BE2C (cell line): ENCODE measurements at places on chromosomes 13 and 19.

DNA sequence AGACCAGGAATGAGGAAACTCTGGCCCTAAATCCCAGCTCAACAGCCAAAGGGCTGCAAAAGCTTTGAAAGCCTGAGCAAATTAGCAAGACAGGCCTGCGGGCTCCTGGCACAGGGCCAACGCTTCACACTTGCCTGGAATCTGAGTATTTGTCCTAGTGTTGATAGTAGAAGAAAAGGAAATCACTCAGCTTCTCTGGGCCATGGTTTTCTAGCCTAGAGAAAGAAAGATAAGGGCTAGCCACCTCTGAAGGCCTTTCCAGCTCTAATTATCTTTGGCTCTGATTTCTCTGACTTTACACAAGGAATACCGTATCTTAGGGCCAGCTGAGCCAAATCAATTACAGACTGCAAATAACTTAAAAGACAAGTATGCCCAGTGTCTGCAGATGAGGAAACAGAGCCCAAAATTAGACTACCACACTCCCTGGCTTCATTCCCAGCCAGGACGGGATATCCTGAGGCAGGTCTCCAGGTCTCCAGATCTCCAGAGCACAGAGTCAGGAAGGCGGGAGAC is 69.6 kb downstream of the STK24 start:
- peak; percentile 75 for DNase-seq

DNA sequence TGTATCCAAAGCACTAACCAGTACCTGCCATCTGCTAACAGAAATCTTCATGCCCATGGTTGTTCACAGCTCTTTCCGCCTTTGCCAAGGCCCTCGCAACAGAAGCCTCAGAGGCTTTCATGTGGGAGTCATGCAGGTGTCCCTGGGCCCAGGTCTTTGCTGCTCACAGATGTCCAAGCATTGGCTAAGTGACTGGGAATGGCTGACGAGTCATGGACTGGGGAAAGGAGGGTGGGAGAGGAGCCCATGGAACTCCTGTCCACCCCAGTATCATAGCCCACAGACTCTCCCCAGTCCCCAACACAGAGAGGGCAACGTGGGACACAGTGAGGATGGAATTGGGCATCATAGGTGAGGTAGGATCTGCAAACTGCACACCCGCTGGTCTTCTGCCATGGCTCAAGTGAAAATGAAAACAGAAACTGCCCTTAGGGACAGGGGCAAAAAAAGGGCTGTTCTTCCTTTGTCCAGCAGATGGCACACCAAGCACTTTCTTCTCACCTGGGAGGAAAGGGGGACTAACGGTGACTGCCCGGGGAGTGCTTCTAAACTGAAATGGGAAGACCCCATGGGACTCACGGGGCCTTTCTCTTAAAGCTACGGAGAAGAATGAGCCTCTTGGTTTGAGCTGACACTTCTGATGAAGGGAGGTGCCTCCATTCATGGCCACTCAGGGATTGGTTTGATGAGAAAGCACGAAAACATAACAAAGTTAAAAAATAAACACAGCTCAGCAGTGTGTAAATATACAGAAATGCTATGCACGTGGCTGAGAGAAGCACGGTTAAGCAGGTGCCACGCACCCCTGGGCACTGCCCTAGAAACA is 11.1 kb upstream of the DHRS12 start:
- peak; percentile 69 for DNase-seq

DNA sequence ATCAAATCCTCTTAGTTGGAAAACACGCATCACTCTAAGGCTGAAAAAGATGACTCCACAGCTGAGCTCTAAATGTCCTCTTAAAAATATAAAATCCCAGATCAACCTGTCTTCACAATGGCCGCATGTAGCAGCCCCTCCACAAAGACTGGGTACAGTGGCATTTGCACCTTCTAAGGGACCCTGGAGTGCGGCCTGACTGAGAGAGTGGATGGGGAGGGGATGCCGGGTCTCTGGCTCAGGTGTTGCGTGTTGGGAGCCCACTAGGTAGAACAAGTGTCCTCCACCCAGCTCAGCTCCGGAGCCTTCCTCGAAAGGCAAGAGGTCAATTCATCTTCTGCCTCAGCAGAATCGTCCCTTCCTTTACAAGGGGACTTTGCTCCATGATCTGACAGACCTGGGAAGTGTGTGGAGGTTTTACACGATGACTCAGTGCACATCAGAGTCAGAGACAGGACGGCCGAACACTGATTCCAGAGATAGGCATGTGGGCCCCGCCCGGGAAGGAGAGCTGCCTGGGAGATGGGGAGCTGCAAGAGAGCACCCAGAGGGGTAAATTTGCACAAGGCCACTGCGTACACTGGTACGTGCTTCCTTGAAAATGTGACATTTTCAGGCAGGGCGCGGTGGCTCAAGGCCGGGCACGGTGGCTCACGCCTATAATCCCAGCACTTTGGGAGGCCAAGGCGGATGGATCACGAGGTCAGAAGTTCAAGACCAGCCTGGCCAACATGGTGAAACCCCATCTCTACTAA is 23.5 kb upstream of the SLC15A1 start:
- DNase-seq = no peak

DNA sequence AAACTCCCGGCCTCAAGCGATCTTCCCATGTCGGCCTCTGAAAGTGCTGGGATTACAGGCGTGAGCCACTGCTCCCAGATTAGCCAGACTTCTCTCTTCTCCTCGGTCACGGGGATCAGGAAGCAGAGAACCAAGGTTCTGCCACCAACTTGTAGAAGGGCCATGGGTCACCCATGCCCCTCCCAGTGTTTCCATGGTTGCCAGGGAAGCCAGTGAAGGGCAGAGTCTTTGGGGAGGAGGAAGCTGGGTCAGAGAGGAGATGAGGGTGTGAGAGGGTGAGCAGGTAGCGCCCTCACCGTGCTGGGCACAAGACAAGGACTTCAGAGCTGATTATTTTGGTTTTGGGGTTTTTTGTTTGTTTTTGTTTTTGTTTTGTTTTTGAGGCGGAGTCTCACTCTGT is 77.1 kb downstream of the GNG7 start:
- DNase-seq = no peak

GRCh38 chr13:60267498-60268202 is 103.9 kb upstream of the DIAPH3 start:
- DNase-seq = no peak

GRCh38 chr19:51101171-51101865 is 6.9 kb downstream of the CTU1 start:
- DNase-seq = no peak

GRCh38 chr13:65768545-65768944 is 1461.6 kb downstream of the PCDH9 start:
- no peak for DNase-seq

- DNase-seq = no peak
Observed at GRCh38 chr19:19026299-19026971, 6.9 kb downstream of the SUGP2 start.

DNA sequence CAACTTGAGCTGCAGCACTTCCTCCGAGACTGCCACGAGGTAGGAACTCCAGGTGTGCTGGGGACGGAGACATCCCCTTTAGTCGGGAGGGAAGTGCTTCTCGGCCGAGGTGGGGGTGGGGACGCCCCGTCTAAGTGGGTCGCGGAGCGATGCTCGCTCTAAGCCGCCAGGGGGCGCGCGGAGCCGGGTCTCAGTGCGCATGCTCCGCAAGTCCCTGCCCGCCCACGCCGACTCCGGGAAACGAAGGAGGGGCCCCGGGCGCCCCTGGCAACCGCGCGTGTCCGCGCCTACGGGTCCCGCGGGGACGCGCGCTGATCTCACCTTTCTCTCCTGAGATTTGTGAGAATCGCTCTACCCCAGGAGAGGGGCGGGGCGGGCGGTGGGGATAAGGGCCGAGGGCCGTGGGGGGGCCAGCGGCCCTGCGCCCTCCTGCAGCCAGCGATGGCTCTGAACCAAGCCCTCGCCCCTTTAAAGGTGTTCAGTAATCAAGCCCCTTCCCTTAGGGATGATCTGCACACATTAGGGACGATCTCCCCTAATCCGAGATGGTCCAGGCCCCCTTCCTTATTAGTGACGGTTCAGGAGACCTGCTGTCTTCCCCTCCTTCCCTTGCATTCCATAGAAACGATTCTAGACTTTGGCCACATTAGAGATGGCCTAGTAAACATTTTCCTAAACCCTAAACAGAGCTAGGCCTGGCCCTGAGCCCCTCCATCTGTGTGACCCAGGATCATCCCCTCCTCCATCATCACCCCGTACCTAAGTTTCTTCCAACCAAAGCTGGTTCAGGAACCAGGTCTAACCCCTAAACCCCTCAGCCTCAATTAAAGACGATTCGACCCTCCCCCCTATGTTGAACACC is 47.3 kb upstream of the SHKBP1 start:
- DNase-seq = peak; percentile 90

DNA sequence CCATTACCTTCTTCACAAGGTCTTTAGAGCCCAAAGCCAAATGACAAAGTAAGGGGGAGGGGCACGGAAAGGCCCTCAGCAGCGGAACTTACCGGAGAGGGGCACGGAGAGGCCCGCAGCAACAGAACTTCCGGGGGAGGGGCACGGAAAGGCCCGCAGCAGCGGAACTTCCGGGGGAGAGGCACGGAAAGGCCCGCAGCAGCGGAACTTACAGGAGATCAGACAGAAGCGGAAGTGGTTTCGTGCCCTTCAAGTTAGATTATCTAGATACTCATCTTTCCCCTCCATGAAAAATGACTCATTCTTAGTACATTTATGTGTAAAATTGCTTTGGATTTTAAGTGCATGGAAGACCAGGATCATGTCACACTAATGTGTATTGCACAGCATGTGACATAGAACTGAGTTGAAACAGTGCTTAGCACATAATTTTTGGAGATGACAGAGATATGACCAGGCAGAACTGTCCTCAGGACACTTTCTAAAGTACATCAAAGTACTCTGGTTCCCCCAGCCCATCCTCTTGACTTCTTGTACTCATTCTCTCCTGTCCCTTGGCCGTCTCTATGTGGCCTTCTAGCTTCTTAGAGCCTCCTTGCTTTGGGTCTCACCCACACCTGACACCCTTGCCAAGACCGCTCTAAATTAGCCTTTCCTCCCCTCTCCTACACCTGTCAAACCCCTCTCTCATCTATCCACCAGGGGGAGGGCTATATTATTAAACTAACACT is 25.7 kb upstream of the TPTE2 start:
- DNase-seq = peak; percentile 32

DNA sequence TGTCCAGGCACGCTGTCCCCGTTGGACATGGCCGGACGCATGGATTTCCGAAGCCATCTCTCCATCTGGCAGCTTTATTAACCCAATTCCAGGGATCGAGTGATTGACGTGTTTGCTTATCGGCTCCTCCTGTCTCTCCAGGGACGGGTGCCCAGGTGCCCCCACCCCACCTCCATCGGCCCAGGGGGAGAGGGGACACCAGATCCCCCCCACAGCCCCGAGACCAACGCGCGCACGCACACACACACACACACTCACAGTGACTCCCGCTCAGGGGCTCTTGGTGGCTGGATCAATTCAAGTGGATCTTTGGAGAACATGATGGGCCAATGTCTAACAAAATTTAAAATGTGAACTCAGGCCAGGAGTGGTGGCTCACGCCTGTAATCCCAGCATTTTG is 23.1 kb upstream of the ONECUT3 start:
- no peak for DNase-seq

GRCh38 chr19:47302249-47302648 is 7.4 kb upstream of the C5AR1 start:
- DNase-seq = no peak

DNA sequence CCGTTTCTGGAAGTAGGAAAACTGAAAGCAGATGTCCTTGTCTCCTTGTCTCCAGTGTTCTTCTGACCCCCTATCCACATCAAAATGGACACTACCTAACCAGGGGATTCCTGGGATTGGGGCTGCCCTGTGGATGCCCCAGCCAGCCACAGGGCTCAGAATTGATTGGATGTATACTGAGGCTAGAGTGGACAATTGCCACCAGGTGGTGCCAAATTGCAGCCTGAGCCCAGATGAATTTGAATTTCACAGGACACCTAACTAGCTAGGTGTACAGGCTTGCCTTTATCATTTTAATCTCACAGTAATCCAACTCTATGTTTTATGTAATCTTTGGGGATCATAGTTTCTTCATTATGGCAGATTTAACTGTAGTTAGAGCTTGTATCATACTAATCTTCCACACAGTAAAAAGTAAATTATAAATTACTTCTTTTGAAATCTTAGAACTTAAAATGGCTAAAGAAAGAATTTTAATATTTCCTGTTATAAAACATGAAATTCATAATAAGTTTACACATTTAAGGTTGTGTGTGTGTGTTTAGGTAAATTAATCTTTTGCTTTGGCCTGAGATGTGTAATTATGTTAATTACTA is 58.0 kb downstream of the PIBF1 start:
- peak; percentile 67 for DNase-seq

DNA sequence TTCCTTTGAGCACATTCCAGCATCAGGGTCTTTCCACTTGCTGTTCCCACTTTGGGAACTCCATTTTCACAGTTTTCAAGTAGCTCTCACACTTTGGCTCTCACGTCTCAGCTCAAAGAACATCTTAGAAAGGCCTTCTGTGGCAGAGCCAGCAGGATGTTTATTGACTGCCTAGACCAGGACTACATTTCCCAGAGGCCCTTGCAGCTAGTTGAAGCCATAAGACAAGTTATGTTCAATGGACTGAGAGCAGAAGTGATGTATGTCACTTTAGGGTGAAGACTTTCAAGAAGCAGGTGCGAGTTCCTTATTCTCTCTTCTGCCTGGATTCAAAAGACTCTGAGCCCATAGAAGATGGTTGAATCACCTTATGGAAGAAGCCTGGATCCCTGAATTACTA is 4.3 kb upstream of the HAUS5 start:
- no peak for DNase-seq

DNA sequence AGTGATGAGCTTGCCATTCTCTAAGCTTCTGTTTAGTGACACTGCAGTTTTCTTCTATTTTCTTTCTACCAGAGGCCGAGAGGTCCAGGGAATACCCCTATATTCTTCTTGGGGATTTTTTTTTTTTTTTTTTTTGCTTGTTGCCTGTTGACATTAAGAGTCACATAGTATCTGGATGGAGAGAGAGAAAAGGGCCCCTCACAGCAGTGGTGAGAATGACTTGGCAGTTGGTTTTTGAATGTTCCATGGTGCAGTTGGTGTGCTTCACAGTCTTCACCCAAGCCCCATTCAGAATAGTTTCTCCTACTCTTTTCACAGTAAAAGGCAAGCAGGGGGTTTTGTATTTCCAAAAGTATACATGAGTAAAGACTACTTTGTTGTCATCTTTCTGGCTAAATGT is 577.9 kb downstream of the LMO7 start:
- DNase-seq = no peak

DNA sequence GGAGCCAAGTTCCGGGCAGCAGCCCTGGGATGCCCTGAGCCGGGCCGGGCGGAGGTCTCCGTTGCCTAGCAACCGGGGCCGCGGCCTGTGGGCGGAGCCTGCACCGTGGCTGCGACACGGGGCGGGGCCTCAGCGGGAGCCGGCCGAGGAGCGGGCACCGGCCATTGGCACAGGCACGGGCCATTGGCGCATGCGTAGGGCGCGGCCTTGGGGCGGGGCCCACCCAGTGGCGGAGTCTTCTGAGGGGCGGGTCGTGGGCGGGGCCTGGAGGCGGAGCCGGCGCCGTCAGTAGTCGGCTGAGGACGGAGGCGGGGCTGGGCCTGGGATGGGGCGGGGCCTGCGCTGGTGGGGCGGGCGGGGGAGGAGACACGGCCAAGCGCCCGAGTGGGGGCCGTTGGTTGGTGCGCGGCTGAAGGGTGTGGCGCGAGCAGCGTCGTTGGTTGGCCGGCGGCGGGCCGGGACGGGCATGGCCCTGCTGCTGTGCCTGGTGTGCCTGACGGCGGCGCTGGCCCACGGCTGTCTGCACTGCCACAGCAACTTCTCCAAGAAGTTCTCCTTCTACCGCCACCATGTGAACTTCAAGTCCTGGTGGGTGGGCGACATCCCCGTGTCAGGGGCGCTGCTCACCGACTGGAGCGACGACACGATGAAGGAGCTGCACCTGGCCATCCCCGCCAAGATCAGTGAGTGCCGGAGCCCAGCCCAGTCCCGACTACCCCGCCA is at the start of gene IZUMO4:
IZUMO4 (plus strand) TSS at position 436 of the 723 bp plus-strand sequence; CDS start at position 467, 31 bp downstream.
- DNase-seq = peak; percentile 100

- DNase-seq = no peak
Observed at GRCh38 chr13:95954266-95954665, 98.9 kb downstream of the UGGT2 start.
